ENCODE measurements at places on chromosomes 3 and 15.

DNA sequence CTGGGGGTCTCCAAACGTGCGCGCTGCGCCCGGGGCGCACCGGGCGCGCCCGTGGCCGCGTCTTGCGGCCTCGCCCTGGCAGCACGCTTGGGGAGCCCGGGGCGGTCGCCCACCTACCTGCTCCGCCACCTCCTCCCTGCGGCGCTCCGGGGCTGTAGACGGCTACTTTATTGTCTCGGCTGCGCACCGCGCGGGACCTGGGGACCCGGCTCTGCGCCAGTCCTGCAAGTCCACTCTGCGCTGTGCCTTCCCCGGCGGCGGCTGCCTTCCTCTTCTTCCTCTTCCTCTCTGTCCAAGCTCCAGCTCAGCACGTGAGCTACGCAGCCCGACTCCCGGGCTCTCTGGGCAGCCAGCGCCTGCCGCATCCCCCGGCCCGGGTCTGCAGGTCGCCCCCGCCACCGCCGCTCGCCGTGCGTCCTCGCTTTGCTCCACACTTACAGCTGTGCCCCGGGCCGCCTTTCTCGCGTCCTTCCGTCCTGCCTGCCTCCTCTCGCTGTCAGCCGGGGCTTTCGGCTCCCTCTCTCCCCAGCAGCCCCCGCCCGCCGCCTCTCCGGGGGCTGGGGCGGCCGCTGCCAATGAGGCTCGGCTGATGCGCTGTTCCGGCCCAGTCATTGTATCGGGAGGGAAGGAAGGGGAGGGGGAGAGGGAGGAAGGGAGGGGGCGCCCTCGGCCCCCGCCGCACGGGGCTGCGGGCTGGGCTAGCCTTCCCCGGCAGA, 156.4 kb upstream of the FRMD4B start:
- no peak for DNase-seq

GRCh38 chr15:87944691-87945090, 311.8 kb downstream of the NTRK3 start:
- DNase-seq: no peak

- DNase-seq: no peak
Observed at GRCh38 chr15:83118291-83118827, 10.9 kb downstream of the TM6SF1 start.

DNA sequence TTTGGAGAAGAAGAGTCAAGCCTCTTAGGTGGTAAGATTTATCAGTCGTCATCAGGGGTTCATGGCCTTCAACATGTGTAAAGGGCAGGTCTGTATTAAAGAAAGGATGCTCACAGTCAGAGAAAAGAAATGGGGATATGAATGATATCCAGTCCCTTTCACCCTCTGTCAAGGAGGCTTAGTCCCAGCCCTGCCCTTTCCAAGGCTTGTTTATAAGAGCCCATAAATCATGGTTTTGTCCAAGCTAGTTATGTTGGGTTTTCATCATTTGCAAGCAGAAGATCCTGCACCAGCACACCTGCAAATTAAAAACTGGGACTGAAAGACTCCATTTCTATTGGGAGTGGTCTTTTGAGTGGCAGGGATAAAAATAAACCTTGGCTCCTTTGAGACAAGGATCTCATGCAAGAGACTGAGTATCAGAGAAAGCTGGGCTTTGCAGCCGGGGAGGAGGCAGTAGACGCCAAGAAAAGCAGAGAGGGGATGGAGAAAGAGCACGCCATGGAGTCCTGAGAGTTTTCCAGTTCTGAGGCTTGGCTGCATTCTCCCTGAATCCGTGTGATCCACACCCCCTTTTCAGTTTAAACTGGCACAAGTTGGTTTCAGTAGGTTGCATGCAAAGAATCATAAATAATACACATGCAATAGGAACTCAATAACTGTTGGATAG, 12.6 kb upstream of the PDIA5 start:
- DNase-seq: no peak

DNA sequence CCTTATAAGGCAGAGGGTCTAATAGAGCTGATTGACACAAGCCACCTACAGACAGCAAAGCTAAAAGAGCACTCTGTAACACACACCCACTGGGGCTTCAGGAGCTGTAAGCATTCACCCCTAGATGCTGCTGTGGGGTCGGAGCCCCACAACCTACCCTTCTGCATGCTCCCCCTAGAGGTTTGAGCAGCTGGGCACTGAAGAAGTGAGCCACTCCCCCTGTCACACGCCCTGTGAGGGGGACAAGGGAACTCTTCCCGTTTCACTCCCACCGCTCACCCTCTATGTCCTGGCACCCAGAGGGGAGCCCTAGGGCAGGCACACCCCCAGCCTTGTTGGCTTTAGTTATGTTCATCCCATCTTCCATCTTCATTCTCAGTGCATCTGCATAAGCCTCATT, 9.4 kb upstream of the CSTA start:
- DNase-seq: no peak

GRCh38 chr15:44663410-44664308, at the start of gene SPG11:
SPG11 (minus strand) TSS chr15:44663662; CDS start chr15:44663647, 15 bp downstream.
- DNase-seq: peak; percentile 87

- no peak for DNase-seq
Observed at GRCh38 chr3:149667576-149667975, 9.8 kb upstream of the WWTR1 start.

GRCh38 chr3:125132815-125133214, 77.0 kb upstream of the HEG1 start:
- no peak for DNase-seq

- no peak for DNase-seq
Observed at GRCh38 chr15:58475573-58476524, 44.1 kb downstream of the LIPC start.

- no peak for DNase-seq
Observed at GRCh38 chr3:17810759-17811158, 68.3 kb upstream of the TBC1D5 start.

GRCh38 chr3:33256249-33256648, 21.0 kb upstream of the FBXL2 start:
- DNase-seq: no peak

DNA sequence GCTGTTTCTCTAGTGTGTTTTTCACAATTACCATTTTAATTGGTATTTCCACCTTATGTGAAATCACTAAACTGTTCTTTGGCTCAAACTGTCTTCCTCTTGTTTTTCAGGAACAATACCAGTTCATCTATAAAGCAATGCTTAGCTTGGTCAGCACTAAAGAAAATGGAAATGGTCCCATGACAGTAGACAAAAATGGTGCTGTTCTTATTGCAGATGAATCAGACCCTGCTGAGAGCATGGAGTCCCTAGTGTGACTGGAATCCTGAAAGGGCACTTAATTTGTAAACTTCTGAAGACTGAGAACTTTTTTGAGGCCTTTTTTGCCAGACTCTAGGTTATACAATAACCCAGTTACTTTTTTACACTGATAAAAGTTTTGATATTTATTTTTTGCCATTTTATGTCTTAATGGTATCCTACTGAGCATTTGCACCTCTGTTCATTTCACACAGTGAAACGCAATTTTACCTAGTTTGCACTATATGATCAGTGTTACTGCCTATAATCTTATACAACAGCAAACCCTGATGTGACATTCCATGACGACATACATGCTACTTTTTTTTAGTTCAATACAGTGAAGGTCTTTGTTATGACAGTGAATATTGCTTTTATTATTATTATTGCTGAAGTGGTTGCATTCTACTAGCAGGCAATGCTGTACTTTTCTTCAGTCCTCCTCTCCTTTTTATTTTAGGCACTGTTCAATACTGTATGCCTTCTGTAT, 80.1 kb downstream of the FEZF2 start:
- DNase-seq: no peak

DNA sequence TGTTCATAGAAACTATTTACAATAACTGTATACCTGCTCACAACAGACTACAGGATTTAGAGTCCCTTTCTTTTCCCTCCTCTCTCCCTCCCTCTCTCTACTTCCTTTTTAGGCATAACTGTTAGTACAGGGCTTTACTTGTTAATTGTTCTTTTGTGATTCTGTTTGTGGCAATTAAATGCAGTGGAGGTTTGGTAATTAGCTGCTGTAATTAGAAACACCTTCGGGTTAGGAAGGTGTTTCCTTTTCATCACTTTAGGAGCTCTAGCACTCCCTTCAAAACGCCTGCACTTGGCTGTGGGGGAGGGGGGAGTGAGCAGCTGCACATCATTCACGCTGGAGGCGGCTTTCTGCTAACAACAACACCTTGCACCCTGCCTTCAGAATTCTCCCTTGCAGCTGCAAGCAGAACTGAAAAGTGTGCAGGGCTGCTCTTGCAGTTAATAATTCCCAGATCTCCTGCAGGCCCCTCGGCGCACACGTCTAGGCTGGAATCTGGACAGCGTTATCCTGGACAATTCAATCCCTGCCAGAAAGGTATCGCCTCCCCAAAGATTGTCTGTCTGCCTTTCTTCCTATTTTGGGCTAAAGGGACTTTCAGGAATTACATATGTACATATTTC, 242.6 kb upstream of the RGMA start:
- DNase-seq: peak; percentile 34

GRCh38 chr3:147652651-147653366, 243.6 kb downstream of the ZIC1 start:
- no peak for DNase-seq

DNA sequence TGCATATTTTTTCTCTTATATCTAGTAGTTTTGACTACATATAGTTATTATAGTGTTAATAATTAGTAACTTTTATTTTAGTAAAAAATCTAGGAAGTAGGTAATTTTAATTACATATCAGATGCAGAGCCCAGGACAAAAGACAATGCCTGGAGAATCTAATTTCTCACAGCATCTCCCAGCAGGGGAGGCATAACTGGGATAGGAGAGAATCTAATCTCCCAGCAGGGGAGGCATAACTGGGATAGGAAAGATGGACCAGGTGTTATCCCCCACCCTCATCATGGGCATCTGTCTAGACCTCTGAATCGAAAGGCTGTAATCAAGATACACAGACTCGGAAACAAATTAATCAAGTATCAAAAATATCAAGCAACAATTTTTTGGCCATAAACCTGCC, 58.2 kb downstream of the OSTN start:
- DNase-seq: no peak

DNA sequence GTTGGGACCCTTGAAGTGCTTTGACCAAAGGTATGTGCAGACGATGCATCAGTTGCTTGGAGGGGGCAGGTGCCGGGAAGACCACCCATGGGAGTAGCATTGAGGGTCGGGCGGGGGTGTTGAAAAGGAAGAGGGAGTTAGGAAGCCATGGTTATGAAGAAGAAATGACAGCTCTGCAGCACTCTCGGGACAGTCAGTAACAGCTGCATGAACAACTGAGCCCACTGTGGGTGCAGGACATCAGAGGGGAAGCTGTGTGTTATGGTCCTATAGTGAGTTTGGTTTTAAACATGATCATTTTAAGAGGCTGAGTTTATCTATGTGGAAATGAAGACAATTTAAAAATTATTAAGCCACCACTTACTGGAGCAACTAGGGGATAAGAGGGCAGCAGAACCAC, 17.6 kb downstream of the ST8SIA2 start:
- no peak for DNase-seq

GRCh38 chr3:170471149-170471548, 52.5 kb downstream of the CLDN11 start:
- DNase-seq: no peak

DNA sequence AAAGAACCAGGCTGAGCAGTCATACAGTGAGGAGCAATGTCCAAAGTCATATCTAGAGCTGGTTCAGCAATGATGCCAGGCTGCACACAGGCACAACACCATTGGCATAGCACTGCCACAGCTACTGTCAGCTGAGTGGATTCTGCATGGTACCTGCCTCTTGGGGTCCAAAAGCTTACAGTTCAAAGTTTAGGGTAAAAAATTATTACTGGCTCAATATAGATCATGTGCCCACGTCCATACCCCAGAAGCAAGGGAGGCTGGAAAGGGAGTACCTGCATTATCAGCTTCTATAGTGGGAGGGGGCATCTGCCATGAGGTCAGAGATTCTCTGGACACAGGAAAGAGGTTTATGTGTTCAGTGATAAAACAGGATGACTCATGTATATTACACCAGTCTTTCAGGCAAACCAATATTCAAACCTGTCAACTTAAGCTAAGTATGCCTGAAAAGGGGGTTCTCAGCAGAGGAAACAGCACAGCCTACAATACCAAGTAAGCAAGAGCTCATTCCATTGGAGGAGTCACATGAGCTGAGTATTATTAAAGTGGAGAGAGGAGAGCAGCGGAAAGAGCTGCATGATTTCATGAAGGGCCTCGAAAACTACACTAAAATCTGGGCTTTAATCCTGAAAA, 99.0 kb downstream of the ANO10 start:
- DNase-seq: no peak

DNA sequence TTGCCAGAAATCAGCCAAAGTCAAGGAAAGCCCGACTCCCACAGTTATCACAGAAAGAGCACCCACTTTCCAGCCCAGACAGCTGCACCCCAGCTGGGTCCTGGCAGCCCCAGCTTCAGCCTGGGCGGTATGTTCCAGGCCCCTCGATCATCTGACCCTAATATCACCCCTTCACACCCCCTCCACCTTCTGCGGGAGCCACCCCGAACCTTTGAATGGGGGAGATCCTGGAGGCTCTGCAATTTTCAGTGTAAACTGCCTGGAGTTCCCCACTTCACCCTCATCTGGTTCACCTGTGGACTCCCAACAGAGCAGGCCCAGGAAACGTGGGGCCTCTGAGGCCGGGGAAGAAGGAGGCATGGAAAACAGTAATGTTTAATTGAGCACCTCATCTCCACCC, 5.9 kb downstream of the PRSS50 start:
- no peak for DNase-seq

GRCh38 chr15:95620934-95621579, 709.4 kb upstream of the NR2F2 start:
- DNase-seq: no peak

GRCh38 chr3:165439765-165440164, 243.6 kb upstream of the SLITRK3 start:
- no peak for DNase-seq

DNA sequence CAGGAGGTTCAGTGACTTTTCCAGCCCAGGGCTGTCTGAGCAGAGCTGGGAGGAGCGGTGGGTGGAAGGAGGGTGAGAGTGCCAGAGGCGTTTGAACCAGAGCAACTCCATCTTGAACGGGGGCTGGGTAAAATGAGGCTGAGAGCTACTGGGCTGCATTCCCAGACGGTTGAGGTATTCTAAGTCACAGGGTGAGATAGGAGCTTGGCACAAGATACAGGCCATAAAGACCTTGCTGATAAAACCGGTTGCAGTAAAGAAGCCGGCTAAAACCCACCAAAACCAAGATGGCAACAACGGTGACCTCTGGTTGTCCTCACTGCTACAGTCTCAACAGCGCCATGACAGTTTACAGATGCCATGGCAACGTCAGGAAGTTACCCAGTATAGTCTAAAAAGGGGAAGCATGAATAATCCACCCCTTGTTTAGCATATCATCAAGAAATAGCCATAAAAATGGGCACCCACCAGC, 60.2 kb downstream of the ABTB1 start:
- DNase-seq: no peak

- no peak for DNase-seq
Observed at GRCh38 chr15:56757875-56758274, 24.6 kb upstream of the ZNF280D start.

DNA sequence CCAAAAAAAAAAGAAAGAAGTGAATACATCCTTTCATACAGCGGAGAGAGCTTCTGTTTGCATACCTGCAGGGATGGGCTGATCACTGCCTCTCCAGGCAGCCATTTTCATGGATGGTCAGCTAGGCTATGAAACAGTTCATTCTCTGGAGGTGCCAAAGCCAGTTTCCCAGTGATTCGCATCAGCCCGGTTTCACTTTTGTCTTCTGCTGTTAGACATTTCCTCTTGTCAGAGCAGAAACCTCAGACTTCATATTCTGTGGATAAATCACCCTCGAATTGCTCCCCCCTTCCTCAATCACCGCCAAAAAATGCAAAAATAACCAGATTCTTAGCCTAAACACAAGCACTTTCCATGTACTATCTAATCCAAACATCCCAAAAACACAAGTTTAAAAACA, 225.6 kb downstream of the ADAMTS9 start:
- DNase-seq: no peak

All from left renal cortex interstitium (tissue), 4 donors.